Breast epithelium (tissue), 4 donors: ENCODE measurements at places on chromosomes 5 and 9. TPM values are rescaled to one million over a fixed set of nuclear protein-coding genes. Genes with fewer than 3 reads are reported as not detected.

DNA sequence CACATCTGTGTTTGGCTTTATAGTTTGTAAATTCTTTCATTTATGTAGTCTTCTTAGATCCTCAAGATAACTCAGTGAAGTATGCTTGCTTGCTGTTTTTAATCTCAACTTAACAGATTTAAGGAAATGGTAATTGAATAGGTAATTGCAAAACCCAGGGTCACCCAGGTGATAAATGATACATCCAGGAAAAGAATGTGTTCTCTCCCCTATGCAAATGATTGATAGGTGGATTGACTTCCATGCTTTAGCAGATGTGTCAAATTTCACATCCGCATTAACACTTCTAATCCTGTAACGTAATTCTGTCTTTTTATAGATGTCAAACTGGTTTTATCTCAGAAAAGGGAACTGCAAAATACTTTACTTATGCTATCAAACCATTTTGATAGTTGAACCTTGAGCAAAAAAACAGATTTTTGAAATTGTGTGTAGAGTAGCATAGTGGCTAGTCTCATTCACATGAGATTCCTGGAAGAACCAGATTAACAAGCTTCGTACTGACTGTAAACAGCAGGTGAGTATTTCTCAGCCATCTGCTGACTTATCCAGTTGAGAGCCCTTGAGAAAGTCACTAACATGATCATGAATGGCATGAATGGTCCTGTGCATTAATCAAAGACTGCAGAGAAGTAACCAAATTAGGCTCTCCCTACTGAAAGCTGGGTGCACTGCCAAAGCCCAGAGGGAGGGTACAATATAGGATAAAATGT, 86.7 kb upstream of the PAM start:
- DNase-seq = no peak

GRCh38 chr5:59943452-59944113, 50.1 kb upstream of the PDE4D start:
- no peak for DNase-seq

GRCh38 chr5:40483316-40483715, 196.4 kb upstream of the PTGER4 start:
- no peak for DNase-seq

DNA sequence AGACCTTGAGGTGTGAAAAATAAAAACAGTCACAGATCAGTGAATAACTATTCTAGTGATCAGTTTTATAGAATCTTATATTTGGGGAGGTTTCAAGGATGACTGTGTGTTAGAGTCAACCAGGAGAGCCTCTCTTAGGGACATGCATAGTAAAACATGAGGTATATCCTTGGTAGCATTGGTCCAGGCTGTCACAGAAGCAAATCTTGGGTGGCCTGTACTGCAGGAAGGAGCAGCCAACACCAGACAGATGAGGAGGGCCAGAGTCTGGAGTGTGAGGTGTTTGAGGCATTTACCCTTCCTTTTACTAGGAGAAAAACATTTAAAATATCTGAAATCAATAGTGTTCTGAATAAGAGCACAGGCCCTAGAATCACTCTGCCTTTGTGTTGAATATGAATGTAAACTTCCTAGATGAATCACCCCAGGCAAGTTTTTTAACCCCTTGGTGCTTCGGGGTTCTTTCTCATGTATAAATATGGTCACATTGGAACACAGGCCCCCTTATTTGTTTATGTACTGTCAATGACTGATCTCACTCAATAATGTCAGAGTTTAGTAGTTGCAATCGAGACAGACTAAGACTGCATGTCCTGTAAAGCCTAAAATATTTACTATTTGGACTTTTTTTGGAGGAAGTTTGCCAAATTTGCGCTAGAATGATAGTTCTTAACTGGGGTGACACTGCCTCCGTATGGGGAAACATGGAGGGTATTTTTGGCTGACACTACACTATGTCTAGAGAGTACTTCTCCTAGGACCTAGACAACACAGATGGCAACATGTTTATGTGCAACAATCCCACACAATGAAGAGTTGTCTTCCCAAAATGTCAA, 416.5 kb upstream of the POU5F2 start:
- DNase-seq = no peak

DNA sequence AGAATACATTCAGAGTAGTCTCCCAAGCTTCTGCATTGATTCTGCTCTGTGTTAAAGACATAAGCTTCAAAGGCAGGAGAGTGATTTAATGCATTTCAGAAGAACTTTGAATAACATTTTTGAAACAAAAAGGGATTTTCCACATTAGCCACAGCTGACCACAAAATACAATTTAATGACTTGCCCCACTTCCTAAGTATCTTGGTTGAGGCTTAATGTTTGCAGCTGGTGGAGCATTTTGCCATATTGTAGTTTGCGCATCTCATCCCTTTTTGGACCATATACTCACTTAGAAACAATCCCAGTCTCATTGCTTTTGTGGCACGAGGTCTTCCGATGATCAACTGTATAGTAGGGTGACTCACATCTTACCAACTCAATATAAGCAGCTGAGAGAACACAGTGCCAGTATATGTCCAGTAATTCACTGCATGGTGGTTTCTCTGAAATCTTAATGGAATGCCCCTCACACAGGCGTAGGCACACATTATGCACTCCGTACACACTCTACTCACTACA, 455.8 kb upstream of the PTGER4 start:
- DNase-seq = no peak

GRCh38 chr5:1495525-1495897, 28.2 kb downstream of the LPCAT1 start:
- no peak for DNase-seq

DNA sequence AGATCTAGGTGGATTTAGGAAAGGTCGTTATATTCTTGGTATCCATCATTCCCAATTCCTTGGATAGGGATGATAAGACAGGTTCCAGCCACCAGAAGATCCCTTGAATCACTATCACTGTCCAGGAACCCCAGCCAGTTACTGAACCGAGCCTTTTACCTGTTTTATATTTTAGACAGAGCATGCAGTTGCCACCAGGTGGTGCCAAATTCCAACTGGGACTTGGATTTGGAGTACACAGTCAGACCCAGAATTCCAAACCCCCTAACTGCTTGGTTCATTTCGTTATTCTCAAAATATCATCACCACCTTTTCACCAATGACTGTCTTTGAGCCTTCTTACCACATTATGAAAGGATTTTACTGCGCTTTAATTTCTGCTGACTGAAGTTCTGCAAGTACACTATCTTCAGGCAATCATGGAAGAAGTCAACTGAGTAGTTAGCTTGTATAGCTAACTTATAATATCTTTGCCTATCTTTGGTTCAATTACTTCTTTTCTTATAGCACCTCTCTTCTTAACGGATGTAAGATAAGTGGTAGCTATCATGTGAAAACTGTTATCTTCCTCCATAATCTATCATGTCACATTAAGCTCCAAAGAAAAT, 191.8 kb downstream of the PRR16 start:
- DNase-seq = no peak

GRCh38 chr5:42943931-42944631, 96.0 kb downstream of the ANXA2R start:
- no peak for DNase-seq

GRCh38 chr5:32308946-32309345, 3.8 kb downstream of the MTMR12 start:
- DNase-seq = no peak

GRCh38 chr5:169152453-169152852, 148.5 kb downstream of the SLIT3 start:
- DNase-seq = no peak

- DNase-seq = no peak
Measured at GRCh38 chr5:181204113-181204825, 727 bp downstream of the TRIM7 start.

GRCh38 chr5:10595672-10596309, 31.9 kb downstream of the ANKRD33B start:
- DNase-seq = no peak

DNA sequence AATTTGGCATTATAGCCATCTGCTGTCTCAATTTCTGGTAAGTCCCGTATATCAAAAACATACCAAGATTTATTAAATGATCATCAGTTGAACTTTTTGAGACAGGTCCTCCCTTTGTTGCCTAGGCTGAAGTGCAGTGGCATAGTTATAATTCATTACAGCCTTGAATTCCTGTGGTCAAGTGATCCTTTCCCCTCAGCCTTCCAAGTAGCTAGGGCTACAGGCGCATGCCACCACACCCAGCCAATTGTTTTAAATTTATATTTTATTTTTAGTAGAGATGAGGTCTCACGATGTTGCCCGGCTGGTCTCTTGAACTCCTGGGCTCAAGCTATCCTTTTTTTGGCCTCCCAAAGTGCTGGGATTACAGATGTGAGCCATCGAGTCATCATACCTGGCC, 418.9 kb downstream of the ARHGEF28 start:
- no peak for DNase-seq

DNA sequence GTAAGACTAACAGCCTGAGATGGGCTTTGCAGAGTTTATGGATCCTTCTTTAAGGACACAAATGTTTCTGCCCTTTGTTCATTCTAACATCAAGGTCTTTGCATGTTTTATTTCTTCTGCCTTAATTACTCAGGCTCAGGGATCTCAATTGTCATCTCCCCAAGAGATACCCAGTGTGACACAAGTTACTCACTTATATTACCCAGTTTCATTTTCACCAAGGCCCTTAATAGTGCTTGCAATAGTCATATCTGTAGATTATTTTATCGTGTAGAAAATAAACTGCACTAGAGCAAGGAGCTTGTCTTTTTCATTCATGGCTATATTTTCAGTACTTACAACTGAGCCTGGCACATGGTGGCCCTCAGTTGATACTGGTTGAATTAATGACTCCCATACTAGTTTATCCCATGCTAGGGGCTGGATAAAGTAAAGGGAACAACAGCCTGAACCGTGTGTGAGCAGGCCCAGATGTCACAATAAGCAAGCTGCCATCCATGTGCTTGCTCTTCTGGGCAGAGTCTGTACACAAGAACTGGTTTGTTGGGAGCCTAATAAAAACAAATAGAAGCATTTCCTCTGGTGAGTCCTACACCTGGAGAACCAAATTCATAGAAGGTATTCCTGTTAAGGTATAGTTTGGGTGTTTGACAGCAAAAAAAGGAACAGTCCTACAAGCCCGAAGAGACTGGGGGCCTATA, 112.5 kb upstream of the CD180 start:
- DNase-seq = no peak

- no peak for DNase-seq
Measured at GRCh38 chr5:30523061-30523460, 670.4 kb upstream of the CDH6 start.

GRCh38 chr9:79639354-79639753, 67.6 kb downstream of the TLE4 start:
- no peak for DNase-seq

DNA sequence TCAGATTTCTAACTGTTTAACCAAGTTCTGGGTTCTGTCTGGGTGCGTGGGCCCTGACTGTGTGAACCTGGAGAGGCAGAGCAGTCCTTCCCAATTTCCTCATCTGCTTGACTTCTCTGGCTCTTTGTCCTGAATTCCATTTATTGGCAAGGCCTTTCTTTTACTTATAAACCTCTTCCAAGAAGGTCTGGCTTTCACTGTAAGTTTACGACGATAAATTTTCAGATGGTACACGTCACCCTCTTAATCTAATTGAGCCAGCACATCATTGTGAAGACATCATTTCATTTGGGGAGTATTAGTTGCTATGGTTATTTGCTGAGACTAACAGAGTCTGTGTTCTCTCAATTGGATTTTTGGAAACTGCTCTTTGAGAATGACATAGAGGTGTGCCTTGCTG, 92.4 kb downstream of the ARHGAP26 start:
- DNase-seq = no peak

- DNase-seq = no peak
Measured at GRCh38 chr9:114938687-114939575, 8.5 kb upstream of the TNFSF8 start.

DNA sequence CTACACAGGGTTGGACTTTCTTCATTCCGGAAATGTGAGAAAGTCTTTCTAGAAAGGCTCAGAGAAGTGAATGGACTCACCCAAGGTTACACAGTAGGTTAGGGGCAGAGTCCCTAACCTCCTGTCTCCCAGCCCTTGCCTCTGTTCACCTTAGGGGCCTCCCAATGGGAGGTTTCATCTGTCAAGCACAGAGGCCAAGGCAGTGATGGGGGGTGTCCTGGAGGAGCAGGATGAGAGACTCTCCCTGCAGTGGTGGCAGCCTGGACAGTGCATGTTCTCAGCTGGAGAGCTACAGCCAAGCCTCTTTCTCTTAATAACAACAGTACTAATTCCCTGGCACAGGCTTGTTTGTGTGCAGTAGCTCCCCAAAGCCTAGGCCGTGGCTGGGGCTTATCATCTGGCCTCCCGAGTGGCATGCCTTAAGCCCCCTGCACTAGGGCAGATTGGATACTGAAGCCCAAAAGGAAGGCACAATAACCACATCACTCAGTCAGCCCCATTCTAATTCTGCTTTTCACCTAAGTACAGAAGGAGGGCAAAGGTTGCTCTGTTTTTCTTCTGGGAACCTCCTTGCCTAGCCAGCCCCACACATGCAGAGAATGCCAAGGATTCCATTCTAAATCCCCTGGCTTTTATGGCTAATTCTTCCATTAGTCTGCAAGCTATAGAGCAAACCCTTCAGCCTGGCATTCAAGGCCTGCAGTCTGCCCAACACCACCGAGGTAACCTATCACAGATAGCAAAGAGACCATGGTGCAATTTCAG, 50.2 kb upstream of the XPA start:
- no peak for DNase-seq

DNA sequence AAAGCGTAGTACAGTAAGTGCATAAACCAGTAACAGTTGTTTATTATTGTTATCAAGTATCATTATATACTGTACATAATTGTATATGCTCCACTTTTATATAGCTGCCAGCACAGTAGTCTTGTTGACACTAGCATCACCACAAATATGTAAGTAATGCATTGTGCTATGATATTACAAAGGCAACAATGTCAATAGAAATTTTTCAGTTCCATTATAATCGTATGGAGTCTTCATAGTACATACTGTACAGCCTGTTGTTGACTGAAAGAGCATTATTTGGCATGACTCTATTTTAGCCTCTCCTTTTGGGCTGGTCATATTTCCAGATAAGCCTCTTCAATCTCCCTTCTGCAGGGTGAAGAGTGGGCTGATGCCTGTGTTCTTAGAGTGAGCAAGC, 40.4 kb downstream of the CFAP95 start:
- DNase-seq = no peak

DNA sequence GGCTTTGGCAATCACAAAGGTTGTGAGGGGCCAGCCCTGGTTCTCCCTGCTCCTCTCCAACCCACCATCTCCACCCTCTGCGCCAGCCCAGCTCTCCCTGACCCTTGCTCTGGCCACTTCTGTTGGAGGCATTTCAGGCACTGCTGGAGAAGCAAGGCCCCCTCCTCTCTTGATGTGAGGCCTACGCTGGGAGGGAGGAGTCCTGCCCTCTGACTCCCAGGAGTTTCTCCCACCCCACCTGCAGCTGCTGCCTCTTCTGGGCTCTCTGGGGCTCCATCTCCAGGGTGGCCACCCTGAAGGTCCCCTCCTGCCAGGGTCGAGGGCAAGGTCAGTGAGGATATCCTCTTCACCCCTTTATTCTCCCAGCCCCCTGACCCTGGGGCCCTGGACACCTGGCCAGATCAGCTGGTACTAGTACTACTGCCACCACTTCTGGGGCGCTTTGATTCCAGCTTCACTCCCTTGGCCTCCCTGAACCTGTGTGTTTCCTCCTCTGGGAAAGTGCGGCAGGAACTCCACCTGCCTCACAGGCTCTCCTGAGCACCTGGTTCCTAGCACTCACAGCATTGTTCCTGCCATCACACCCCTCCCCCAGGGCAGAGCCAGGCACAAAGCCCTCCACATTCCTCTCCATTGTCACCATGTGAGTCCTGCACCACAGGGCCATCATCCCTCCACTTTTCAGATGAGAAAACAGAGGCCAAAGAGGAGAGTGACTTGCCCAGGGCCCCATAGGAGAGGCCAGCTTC, 23.8 kb upstream of the TDRD7 start:
- DNase-seq = no peak

Gene PCDHGA2
- 6.2 TPM for total RNA-seq

Gene GARIN3
- total RNA-seq = not detected

Gene NACC2
- 14.0 TPM for total RNA-seq

Gene TDRD7
- total RNA-seq = 9.8 TPM
